ENCODE measurements at places on chromosomes 12 and 14.

DNA sequence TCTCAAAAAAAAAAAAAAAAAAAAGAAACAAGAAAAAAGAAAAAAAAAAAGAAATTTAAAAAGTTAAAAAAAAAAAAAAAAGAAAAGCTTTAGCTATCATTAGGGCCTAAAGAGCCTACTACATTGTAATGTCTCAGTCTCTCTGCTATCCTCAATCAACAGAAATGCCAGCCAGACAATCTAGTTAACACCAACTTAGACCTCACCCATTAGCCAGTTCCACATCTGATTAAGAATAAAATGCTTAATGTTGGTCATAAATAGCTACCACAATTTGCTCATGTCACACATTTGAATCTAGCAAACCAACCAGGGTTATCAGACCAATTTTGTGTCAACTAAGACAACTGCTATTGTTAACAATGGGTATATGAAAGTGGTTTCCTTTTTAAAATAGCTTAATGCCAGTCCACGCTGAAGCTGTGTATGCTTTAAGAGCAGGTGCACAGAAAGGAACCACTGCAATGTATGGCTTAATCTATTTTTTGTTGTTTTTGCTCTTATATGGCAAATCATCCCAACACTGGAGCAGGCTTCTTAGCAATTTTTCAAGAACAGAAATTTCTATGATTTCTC is 45.5 kb upstream of the SELPLG start:
- no peak for DNase-seq

GRCh38 chr14:96297997-96298515 is 42.0 kb downstream of the BDKRB1 start:
- no peak for DNase-seq

- DNase-seq: no peak
Observed at GRCh38 chr12:4975574-4975973, 65.9 kb downstream of the KCNA1 start.

DNA sequence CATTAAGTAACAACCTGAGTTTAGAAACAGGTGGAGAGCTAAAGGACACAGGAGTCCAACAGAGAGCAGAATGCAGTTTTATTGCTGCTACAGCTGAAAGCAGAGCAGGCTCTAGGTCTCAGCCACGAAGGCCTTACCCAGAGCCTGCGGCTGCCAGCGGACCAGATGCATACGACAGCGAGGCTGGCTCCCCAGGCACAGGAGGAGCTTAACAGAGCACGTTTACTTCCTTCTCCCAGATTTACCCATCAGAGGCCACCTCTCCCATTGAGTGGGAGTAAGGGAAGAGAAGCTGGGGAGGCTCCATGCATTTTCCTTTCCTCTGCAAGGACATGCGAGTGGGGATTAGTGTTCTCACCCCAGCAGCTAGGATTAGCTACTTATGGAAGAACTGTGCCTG is 22.6 kb downstream of the DYNC1H1 start:
- DNase-seq: no peak

- no peak for DNase-seq
Observed at GRCh38 chr12:48910196-48910595, 15.1 kb downstream of the FKBP11 start.

GRCh38 chr12:67137256-67137655 is 131.9 kb upstream of the CAND1 start:
- no peak for DNase-seq

- no peak for DNase-seq
Observed at GRCh38 chr12:84738481-84738972, 174.1 kb downstream of the SLC6A15 start.

GRCh38 chr12:2118061-2118460 is 65.3 kb downstream of the CACNA1C start:
- DNase-seq: no peak

DNA sequence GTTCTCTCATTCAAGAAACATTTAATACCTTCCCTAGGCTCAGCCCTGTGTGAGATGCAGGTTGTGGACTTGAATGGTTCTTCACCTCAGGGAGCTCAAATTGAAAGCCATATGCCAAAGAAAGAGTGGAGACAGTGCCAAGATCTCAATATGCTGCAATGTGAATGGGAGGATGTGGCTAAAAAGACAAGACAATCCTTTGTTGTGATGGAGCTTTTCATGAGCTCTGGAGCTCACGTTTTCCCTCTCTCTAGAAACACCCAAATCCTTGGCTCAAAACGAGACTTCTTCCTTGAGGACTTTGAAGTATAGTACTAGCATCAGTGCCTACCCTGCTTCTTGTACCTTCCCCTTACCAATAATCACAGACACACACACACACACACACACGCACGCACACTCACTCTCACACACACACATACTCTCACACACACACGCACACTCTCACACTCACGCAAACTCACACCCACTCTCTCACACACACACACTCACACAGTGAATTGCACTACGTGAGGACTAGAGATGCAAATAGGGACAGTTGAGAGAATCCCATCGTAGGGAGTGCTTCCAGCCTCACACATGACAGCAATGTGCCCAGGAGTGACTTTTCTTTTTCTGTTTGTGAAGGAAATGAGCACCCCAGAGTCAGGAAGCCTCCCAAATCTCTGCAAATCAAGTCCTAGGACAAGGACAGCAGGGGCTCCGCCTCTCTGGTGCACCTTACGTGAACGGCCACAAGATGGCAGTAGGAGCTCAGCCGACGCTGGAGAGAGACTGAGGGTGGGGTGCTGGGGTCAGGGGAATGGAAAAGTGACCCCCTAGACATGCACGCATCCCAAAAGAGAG is 231.4 kb downstream of the PCNX1 start:
- DNase-seq: peak; percentile 43

DNA sequence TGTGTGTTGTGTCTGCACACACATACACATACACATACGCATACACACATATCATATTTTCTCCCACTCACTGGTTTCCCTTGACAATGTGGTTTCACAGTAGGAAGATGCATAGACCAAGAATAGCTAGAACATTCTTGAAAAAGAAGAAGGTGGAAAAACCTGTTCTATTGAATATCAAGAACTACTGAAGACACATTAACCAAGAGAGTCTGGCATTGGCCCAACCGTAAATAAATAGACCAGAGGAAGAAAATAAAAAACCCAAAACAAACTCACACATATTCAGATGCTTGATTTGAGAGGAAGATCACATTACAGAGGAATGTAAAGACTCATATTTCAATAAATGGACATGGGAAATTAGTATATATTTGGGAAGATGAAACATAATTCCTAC is 311.3 kb downstream of the FOXG1 start:
- DNase-seq: no peak

- DNase-seq: no peak
Observed at GRCh38 chr14:29425705-29426482, 501.8 kb downstream of the PRKD1 start.

GRCh38 chr14:92412912-92413311 is 89.9 kb downstream of the SLC24A4 start:
- no peak for DNase-seq

- DNase-seq: no peak
Observed at GRCh38 chr12:112167031-112167461, 41.7 kb downstream of the TRAFD1 start.

All from activated CD4-positive, alpha-beta T cell treated with anti-CD3 and anti-CD28 coated beads for 1 hour (primary cell).